WTC11 (cell line): ENCODE measurements at places on chromosomes 7 and 10.

DNA sequence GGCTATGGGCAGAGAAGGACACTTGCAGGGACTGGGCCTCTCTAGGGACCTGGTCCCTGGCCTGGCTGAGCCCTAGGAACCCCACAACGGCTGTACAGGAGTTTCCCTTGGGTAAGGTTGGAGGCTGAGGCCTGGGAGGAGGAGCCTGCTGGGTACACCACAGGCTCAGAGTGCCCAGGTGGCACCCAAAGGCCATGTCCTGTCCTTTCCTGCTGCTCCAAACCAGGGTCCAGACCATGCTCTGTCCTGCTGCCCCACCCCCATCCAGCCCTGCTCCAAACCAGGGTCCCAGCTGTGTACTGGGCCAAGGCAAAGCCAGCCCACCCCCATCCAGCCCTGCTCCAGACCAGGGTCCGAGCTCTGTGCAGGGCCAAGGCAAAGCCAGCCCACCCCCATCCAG, 35.3 kb upstream of the ZNF488 start:
- no peak for DNase-seq

DNA sequence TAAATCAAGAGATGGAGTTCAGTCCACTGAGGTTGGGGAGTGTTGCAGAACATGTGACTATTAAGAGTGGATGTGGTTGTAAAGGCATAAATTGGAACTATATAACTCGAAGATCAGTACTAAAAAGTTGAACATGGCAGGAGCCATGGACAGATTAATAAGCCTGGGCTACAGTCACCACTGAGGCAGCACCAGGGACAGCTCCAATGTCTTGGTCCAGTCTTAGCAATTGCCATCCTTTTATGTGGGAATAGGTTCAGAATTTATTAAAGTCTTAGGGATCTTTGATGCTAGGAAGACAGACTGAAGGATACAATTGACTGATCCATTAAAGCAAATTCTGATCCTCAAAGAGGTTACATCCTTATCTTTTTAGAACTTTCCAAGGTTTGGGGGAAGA, 156.6 kb downstream of the ADRA2A start:
- peak; percentile 20 for DNase-seq

- no peak for DNase-seq
These were observed 90.9 kb upstream of the SMNDC1 start for GRCh38 chr10:110395350-110396283.

- no peak for DNase-seq
These were observed 14.3 kb upstream of the ZNF467 start for GRCh38 chr7:149787428-149788299.

DNA sequence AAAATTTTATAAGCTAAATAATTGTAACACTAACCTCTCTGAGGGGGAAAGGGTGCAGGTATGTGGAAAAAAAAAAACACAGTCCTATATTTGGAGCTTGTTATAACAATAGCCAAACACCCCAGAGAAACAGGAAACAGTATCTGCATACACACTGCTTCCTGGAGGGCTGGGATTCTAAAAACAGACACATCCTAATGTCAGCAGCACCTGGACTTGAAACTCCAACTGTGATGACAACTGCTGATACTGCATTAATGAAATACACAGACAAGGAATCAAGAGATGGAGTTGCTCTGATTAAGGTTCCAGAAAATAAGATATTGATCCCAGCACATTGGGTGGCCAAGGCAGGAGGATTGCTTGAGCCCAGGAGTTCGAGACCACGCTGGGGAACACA, 9.3 kb downstream of the DAGLB start:
- DNase-seq, result no peak

GRCh38 chr10:72695496-72695895, 3.6 kb downstream of the MCU start:
- no peak for DNase-seq

- DNase-seq, result peak; percentile 8
These were observed 82.8 kb upstream of the GNA12 start for GRCh38 chr7:2926896-2927405.

GRCh38 chr10:91564026-91564425, 68.8 kb downstream of the PPP1R3C start:
- no peak for DNase-seq

DNA sequence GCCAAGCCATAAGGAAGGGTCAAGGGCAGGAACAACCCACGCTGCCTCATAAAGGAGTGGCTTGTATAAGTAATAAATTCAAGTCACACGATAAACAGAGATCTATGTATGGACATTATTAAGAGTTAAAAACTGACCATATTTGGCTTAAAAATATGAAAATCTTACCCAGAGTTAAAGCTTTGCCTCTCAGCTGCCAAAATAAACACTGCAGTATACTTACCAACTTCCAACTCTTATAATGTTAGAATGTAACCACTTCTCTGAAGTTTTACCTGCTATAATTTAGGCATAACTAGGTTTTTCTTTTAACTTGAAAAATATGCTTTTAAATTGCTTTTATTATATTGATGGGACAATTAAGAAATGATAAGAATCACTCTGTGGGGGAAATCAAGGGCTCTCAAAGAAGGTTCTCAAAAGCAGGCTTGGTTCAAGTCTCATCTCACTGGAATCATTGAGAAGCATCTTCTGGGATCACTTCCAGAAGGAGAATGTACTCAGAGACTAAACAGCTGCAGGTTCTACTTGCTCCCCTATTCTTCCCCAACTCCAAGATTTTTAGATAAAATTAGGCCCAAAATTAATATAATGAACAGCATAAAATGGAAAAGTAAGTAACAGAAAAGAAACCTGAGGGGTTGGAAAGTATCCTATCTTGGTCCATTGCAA, 16.1 kb upstream of the CAV2 start:
- no peak for DNase-seq

GRCh38 chr10:102605712-102606111, 38.6 kb upstream of the TRIM8 start:
- DNase-seq, result no peak

- no peak for DNase-seq
These were observed 25.8 kb downstream of the TMEM254 start for GRCh38 chr10:80104066-80104926.

DNA sequence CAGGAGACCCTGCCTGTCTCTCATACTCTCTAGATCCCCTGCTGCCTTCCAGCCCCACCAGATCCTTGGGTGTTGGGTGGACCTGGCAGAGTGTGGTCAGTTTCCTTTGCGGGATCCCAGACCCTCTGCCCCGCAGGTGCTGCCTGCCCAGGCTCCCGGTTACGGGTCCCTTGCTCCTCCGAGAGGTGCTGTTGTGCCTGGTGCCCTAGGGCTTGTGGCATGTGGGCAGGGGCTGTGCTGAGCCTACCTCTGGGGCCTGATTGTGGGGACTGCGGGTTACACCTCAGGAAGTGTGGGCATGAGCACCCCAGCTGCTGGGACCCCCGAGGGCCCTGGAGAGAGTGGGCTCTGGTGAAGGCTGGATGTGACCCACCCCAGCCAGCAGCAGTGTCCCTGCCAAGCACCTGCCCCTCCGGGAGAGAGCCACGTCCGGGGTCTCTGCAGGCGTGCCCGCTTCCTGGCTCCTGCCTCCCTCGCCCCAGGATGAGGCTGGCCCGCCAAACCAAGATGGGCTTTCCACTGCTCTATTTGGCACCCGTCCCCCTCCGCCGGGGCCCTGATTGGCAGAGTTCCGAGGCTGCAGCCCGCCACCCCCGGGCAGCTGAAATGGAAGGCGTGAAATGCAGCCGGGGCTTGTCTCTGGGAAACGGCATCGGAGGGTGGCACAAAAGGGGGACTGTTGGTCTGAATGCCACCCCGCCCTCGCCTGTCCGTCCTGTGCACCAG, 17.0 kb downstream of the CLIP2 start:
- DNase-seq, result no peak

- DNase-seq, result no peak
These were observed 186.0 kb upstream of the SHH start for GRCh38 chr7:155998328-155998691.

DNA sequence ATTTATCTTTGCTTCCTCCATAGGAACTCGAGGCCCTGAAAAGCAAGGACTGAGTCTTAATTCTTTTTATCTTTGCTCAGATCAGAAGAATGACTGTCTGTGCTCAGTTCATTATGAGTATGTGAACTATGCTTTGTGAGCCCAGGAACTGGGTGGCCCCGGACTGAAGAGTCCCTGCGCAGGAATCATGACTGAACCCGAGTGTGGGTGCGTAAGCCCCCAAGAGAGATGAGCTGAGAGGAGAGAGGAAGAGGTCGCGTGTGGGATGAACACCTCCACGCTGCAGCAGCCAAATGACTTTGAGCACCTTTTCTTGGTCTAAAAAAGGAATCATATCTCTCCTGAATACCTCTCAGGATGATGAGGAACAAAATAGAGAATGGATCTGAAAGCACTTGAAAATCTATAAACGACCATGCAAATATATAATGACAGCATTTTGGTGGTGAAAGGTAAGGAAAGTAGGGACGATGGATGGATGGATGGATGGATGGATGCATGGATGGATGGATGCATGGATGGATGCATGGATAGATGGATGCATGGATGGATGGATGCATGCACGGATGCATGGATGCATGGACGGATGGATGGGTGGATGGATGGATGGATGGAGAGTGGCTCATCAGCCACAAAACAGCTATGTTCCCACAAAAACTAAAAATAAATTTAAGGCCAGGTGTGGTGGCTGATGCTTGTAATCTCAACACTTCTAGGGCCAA, 19.8 kb downstream of the FAM171A1 start:
- DNase-seq, result no peak

DNA sequence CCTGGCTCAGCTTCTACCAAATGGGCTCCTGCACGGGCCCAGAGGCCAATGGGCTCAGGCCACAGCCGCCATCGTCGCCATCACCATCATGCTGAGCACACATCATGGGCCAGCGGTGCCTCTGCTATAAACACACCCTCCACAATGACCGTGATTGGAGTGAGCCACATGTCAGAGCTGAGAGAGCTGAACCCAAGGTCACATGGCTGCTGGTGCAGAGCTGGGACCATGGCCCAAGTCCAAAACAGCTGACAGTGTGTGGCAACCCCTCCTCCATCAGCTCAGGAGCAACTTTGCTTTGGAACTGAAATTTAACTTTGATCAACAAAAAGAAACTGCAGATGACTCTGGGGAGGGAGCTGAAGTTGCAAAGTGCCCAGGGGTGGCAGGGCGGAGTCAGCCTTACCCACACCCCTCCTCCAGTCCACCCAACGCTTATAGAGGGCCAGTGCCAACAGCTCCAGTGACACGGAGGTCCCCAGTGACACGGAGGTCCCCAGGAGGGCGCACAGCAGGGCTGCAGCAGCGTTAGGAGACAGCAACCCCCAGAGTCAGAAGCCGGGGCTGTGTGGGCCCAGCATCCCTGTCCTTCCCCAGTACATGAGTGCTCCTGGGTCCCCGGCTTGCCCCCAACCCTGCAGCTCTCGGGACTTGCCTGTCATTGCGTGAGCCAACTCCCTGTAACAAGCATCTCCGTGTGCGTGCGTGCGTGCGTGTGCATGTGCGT, 249.6 kb downstream of the ELFN1 start:
- no peak for DNase-seq

DNA sequence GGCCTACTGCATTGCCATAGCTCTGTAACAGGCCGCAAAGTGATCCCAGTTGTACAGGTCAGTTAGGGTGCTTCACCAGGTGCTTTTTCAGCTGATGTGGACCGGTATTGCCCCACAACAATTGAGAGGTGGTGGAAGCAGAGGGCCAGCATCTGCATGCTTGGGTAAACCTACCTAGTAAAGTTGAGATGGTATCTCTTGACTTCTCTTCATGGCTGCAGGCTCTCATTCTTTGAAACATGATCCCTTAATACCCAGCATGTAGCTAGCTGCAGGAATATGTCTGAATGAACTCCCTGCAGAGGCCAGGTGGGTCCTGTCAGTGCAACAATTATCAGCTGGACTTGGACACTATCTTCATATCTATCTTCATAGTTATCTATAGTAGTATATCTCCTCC, 60.7 kb upstream of the CCDC6 start:
- no peak for DNase-seq

DNA sequence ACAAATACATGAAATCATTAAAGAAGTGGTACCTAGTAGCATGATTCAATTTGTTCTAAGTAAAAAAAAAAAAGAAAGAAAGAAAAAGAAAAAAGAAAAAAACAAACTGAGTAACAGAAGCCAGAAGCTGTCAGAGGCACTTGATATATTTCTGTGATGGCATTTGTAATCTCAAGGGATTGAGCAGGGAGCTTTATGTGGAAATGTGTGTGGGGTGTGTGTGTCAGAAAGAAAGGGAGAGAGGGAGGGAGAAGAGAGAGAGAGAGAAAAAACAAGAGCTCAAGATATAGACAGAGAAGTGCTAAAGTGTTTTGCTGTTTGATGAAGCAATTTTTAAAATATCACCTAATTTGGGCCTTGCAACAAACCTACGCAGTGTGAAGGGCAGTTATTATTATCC, 357.6 kb upstream of the PCDH15 start:
- DNase-seq, result no peak

GRCh38 chr7:3991731-3992231, 690.3 kb upstream of the FOXK1 start:
- no peak for DNase-seq

GRCh38 chr7:17205910-17206309, 92.5 kb upstream of the AHR start:
- no peak for DNase-seq

GRCh38 chr7:151122276-151122675, 36.0 kb downstream of the AGAP3 start:
- no peak for DNase-seq

- no peak for DNase-seq
These were observed 128.7 kb upstream of the LYZL1 start for GRCh38 chr10:29160150-29160617.
